ENCODE measurements at places on chromosomes 3 and 15.

DNA sequence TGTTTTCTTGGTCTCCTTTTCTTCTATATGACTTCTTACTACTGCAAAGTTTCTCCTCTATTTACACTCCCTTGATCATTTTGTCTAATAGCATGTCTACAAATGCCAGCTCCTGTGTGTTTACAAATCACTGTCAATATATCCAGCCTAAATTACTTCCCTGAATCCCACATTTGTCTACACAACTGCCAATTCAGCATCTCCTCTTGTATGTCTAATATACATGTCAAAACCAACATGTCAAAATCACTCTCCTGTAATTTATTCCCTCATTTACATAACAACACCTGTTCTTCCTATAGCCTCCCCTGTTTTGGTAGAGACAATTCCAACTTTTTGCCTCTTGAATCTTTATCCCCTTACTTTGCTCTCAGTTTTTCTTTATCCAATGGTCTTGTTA lies 359.3 kb downstream of the PLOD2 start:
- DNase-seq, result no peak

- DNase-seq, result no peak
Measured at GRCh38 chr15:81047928-81048327, 47.2 kb downstream of the TLNRD1 start.

DNA sequence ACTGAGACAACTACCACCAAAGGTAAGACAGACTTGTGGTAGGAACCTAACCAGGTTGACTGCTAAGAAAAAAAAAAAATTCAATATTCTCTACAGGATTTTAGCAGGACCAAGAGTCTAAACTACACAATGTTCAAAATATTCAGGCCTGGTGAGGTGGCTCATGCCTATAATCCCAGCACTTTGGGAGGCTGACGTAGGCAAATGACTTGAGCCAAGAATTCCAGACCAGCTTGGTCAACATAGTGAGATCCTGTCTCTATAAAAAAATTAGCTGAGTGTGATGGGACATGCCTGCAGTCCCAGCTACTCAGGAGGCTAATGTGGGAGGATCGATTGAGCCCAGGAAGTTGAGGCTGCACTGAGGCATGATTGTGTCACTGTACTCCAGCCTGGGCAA lies 341.6 kb upstream of the WNT5A start:
- DNase-seq, result no peak

DNA sequence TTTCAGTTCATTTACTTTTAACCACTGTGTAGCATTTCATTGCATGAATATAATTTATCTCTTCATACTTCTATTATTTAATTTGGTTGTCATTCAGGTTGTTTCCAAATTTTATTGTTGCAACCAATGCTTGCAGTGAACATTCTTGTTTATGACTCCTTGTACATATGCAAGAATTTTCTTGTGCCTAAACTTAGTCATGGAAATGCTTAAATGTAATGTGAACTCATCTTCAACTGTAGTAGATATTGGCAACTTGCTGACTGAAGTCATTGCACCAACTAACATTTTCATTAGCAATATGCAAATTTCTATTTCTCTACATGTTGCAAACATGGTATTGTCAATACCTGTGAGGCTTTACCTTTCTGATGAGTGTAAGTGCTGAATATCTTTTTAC lies 26.7 kb downstream of the SIDT1 start:
- DNase-seq, result no peak

GRCh38 chr3:112779558-112780480 lies 66.8 kb downstream of the CD200R1L start:
- no peak for DNase-seq

GRCh38 chr3:55405436-55405835 lies 81.7 kb downstream of the WNT5A start:
- no peak for DNase-seq

GRCh38 chr3:27666708-27667107 lies 55.4 kb downstream of the EOMES start:
- DNase-seq, result no peak

DNA sequence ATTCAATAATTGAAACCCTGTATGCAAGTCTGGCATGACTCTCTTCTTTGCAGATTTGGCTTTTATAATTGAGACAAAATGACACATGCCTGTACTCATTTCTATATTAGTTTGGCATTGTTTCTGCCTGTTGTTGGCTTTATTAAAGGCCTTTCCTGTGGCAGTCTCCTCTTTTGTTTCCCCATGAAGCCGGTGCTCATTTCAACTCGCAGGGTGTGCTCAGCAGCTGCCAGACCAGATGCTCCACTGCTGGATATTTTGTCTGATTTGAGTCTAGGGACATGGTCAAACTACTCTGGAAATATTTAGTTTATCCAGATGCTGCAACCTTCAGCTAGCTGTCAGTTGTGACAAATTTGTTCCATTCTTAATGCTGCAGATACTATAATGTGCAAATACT lies 445.3 kb downstream of the NAALADL2 start:
- no peak for DNase-seq

DNA sequence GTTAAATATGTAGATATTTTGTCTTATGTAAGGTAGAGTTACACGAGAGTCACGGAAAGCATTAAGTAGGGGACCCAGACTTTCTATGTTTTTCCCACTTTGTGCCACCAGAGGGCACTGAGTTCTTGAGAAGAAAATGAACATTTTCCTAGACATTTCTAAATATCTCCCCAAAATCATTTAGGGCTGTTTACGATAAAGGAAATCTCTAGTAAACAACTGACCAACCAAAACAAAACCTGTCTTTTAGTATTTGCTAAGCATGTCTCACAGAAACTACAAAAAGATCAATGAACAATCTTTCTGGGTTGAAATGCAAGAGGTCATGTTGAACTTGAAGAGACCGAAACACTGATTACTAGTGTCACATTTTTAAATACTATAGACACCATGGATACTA lies 16.1 kb downstream of the POU1F1 start:
- DNase-seq, result no peak

DNA sequence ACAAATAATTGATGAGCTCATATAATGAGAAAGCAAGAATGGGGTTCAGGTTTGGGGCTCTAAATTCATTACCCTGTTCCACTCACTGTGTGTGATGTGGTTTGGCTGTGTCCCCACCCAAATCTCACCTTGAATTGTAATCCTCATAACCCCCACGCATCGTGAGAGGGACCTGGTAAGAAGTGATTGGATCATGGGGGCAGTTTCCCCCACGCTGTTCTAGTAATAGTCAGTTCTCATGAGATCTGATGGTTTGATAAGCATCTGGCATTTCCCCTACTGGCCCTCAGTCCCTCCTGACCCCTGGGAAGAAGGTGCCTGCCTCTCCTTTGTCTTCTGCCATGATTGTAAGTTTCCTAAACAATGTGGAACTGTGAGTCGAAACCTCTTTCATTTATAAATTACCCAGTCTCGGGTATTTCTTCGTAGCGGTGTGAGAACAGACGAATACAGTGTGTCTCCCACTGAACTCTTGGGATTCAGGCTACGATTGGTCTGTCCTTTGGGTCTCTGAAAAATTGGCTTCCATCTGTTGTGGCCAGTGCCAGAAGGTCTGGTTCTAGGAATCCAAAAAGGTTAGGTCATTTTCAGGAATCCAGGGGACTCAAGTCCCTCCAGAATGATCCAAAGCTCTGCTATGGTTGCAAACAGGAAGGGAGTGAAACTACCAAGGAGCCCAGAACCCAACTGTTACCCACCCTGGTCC lies 87.7 kb downstream of the XXYLT1 start:
- DNase-seq, result no peak

Data from GM12892 (cell line).